ENCODE measurements at places on chromosomes 3 and 15.

- DNase-seq: peak; percentile 20
These were observed 306.4 kb downstream of the MAGI1 start for GRCh38 chr3:65732051-65732935.

DNA sequence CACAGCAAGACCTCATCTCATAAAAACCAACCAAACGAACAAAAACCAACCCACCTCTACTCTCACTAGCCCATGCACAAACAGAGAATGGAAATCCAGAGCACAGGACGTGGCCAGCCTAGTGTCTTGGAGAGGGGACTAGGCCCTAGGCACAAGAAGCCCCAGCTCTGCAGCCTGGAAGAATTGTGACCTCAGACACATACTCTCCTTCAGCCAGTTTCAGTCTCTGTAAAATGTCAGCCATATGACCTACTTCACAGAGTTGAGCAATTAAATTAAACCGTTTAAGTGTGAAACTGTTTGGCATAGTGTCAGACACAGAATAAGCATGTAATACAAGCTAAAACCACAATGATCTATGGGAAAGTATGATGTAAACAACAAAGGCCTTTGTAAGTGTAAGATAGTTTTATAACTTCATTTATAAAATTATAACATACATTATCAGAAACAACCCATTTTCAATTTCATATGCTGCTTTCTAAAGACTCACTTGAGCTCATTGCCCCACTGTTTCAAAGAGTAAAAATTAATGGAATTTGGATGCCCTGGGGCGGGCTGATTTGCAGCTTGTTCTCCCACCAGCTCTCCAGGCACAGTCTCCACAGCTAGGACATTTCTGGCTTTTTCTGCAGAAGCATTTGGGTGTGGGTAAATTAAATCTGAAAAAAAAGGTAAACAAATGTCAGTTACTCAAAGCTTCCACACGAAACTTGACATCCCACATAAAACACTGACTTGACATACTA lies 32.9 kb downstream of the TBC1D2B start:
- no peak for DNase-seq

DNA sequence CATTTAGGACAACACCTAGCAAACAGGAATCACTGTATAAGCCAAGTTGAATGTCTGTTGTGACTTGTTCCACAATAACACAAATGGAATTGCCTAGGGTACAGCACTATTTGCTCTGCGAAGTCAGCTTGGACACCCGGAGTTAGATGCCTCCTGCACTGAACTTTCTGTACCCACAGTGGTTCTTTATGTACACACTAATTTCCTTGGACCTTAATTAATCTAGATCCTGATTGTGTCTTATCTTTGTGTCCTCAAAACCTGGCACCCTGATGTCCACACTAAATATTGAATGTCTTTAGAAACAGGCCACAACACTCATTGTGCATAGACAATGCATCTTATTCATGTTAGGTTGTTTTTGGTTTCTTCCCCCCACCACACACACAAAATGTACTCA lies 278.9 kb upstream of the NR2F2 start:
- no peak for DNase-seq

DNA sequence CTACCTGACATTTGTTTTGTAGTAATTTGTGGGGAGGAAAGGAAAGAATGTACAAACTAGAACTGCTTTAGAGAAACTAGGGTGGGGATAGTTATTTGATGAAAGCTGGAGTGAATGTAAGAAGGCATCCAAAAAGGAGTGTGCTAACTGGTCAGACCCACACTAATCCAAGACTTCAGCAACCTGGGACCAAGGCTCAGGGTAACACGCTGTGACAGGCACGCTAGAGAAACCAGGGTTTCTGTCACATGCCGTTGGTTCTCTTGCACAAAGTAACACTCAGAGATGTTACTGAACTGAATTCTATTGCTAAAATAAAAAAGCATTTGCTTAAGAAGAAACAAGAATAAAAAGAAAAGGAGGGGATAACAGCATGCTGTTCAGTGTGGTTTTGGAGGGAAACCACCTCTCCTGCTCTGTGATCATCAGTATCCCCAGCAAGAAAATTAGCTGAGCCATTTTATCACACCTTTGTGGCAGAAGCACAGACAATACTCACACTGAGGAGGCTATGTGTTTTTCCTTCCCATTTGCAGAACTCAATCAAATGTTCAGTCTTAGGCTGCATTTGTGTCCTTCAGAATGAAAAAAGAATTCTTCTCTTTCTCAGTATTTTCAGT lies 2.8 kb upstream of the CCDC80 start:
- DNase-seq: no peak

- no peak for DNase-seq
These were observed 113.5 kb upstream of the TOPAZ1 start for GRCh38 chr3:44128057-44128775.

DNA sequence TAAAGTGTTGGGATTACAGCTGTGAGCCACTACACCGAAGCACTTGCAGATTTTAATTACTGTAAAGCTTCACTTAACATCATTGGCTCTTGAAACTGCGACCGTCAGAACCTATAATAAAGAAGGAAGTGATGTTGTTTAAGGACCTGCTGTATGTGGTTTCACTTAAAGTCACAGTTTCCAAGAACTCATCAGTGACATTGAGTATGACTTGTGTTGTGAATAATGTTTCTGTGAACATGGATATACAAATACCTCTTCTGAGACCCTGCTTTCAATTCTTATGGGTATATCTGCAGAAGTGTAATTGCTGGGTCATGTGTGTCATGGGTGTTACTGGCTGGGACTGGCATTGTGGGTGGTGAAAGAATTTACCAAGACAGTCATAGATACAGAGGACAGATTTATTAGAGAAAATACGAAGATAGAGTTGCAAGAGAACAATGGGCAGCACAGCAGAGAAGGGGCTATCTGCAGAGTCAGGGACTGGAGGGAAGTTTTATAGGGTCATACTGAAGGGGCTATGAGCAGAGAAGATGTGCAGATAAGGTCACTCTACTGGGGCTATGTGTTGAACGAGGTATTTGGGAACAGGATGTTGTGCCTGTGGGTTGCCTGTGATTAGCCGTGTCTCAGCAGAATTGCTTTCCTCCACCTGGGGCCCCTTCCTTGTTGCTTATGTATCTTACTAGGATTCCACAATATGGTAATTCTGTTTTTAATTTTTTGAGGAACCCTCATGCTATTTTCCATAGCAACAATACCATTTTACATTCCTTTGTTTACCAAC lies 4.5 kb downstream of the NDUFB5 start:
- peak; percentile 32 for DNase-seq

DNA sequence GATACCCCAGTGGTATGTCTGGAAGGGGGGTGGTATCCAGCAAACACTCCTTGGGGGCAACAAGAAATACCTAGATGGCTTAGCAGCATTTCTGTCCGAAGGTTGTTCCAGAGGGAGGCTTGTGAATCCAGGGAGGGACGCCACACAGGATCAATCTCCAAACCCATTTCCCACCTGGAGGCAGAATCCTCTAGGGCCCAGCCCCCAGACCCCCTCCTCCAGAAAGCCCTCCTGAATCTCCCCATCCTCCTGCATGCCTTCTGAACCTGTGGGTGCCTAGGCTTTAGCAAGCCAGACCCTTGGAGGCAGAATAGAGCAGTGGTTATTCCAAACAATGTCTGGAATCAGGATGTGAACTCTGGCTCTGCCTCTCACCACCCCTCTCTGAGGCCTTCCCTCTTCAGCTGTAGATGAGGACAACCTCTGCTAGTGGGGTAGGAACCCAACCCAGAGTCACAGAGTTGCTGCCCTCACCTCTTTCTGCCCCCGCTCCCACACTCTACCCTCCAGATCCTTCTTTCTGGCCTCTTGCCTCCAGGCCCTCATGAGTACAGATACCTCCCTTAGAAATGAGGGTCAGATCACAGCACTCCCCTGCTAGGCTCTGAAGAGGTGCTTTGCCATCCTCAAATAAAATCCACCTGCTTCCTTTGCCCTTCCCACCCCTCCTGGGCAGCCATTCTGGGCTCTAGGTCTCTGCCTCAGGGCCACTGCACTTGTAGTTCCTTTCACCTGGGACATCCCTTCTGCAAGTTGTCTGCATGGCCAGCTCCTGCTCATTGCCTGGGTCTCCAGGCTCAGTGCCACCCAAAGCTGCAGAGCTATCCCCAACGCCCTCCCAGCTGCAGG lies 8.1 kb downstream of the CISH start:
- peak; percentile 35 for DNase-seq

DNA sequence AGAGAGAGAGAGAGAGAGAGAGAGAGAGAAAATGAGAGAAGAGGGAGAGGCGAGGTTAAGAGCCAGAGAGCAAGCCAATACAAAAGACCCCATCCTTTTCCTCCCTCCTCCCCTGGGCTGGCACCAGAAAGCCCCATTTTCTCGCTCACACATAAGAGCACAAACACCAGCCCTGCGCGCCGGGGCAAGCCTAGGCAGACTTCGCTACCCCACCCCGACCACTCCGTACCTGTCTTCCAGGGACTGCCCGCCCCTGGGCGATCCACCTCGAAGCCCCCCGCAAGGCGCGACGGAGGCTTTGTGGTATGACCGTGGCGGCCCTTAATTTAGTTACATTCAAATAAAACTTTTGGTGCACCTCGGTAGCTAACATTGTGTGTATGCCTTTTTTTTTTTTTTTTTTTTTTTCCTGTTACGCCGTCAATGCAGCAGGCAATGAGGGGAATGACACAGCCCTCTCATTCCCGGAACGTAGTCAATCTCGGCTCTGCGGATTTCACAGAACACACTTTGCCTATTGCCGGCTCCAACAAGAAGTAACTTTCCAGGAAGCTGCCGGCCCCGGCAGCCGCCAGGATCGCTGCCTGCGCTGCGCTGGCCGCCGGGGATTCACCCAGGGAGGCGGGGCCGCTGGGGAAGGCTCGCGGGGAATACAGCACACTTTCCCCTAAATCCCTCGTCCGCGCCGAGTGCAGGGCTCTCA lies 7.7 kb downstream of the BCL6 start:
- DNase-seq: peak; percentile 54

GRCh38 chr3:175274056-175274455 lies 414.9 kb downstream of the NAALADL2 start:
- no peak for DNase-seq

DNA sequence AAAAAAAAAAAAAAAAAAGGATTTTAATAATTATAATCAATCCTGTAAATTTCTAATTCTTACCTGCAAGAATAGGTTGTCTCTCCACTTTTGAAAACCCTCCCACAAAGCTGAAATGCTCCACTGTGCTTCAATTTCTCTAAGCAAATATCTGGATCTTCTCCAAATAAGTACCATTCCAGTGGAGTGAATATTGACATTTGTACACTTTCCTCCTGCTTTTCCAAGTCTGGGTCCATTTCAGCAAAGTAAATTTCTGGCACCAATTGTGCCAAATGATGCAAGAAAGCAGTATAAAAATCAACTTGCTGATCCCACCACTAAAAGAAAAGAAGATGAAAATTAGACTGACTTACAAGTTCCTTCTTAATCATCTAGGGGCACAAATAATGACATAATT lies 19.9 kb downstream of the UBR1 start:
- DNase-seq: no peak

GRCh38 chr15:81326466-81327212 lies 2.7 kb upstream of the STARD5 start:
- no peak for DNase-seq

- no peak for DNase-seq
These were observed 1.9 kb upstream of the RAB43 start for GRCh38 chr3:129123314-129124060.

GRCh38 chr15:90019611-90020010 lies 18.5 kb downstream of the ZNF710 start:
- DNase-seq: no peak

- no peak for DNase-seq
These were observed 1.5 kb upstream of the CLK3 start for GRCh38 chr15:74613953-74614743.

DNA sequence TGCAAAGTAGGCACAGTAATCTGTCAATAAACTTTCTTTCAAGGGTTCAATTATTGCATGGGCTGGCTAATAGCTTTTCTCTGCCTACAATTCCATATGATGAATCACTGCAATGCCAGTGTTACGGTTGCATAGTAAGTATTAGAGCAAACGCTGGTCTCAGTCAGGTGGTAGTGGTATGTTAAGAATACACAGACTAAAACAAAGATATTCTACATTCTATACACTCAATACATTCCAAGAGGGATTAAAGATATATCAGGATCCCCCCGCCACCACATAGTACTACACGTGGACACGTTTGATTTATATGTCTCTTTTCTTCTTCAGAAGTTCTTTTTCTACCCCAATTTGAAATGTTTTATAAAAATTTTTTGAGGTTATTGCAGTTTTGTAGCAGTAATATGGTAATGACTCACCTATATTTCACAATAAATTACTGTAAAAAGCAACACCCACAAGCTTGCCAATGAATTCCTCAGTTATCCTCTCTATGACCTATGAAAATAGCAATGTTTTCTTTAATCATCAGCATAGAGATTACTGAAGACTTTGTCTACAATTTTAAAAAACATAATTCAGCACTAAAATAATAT lies 68.2 kb downstream of the CD200R1L start:
- no peak for DNase-seq

DNA sequence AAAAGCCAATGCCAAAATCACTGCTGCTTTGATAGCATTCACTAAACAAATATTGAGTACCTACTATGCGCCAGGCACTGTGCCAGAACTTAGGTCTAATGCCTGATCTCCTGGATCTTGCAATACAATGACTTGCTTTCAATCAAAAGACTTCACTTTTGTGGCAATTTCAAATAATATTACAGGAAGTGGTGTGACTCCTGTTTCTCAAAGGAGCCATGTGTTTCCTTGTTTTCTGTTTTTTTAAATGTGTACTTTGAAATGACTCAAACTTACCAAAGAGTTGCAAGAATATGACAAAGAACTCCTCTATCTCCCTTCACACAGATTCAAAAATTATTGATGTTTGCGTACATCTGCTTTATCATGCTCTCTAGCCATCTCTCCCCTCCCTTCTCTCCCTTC lies 18.3 kb downstream of the OSBPL10 start:
- no peak for DNase-seq

- DNase-seq: no peak
These were observed 504.1 kb downstream of the NTRK3 start for GRCh38 chr15:87752250-87752951.

DNA sequence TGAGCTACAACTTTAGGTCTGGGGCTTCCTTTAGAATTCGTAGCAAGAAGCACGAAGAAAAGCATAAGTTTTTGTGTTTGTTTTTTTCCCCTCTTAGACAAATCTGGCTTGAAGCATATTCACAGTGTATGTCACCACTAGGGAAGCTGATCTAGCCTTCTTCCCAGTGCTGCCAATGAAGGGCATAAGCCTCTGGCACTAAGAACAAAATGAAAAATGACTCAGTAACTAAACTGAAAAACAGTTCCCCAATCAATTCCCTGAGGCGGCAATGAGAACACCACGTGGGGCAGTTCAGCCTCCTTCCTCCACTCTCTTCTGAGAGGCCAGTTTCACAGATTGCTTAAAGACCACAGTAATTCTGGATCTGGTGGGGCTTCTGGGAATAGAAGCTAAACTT lies 338.1 kb downstream of the GAP43 start:
- no peak for DNase-seq

DNA sequence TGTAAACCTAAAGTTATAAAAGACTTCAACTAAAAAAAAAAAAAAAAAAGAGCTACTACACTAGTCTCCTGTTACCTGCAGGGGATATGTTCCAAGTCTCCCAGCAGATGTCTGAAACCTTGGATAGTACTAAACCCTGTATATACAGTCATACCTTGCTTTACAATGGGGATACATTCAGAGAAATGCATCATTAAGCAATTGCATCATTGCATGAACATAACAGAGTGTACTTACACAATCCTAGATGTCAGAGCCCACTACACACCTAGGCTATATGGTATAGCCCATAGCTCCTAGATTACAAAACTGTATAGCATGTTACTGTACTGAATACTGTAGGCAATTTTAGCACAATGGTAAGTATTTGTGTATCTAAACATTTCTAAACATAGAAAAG lies 119.1 kb downstream of the GMPS start:
- no peak for DNase-seq

Measured in activated T-cell treated with anti-CD3 and anti-CD28 coated beads, Interleukin-2, amount 50 U/mL, for 72 hours (primary cell).